ENCODE measurements at places on chromosomes 16 and 17. TPM values are rescaled to one million over a fixed set of nuclear protein-coding genes. Genes with fewer than 3 reads are reported as not detected.

The MPO gene
- polyA plus RNA-seq = not detected

DNA sequence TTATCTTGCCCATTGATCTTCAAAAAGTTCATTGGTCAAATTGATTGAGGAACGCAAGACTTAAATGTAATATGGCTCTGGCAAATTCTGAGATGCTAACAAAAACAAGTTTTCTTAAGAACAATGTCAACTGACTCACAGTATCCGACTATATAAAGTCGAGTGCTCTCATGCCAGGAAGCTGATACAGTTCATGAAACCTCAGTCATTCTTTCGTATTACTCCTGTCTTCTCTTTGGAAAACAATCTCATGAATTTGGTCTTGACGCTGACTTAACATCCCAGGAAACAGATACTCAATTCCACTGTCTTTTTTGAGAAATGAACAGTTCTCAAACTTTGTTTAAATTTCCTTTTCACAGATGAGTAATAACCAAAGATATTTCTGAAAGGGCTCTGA is 704.9 kb downstream of the MAF start:
- DNase-seq = no peak

DNA sequence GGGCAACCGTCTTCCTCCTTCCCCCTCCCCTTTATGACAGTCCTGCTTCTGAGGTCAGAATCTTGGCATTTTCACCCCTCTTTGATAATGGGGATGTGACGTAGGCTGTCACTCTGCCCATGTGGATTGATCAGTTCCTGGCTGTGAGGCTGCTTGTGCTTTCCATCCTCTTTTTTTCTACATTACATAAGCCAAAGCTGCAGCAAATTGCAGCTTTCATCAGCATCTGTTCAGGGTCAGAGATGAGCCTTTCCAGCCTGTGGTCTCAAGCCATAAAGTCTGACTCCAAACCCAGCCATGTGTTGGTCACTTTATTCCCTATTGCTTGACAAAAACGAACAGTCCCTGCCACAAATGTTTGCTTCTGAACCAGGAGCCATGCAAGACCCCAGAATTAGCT is 535.1 kb downstream of the CDH11 start:
- DNase-seq = no peak

GRCh38 chr16:4002121-4002520 is 114.1 kb downstream of the ADCY9 start:
- DNase-seq = no peak

- no peak for DNase-seq
These were observed 10.7 kb upstream of the CCL22 start for GRCh38 chr16:57347858-57348257.

The SCPEP1 gene
- polyA plus RNA-seq = 66.4 TPM

GRCh38 chr16:66856184-66856730 is 12.0 kb downstream of the CA7 start:
- DNase-seq = no peak

The CPHXL2 gene
- not detected for polyA plus RNA-seq

The TM4SF5 gene
- not detected for polyA plus RNA-seq

The SLC5A11 gene
- polyA plus RNA-seq = not detected
